ENCODE measurements at places on chromosomes 6 and 20.

- DNase-seq: no peak
Observed at GRCh38 chr20:10061641-10062040, 26.9 kb downstream of the ANKEF1 start.

GRCh38 chr6:135258970-135259369 is 77.9 kb downstream of the MYB start:
- DNase-seq: no peak

DNA sequence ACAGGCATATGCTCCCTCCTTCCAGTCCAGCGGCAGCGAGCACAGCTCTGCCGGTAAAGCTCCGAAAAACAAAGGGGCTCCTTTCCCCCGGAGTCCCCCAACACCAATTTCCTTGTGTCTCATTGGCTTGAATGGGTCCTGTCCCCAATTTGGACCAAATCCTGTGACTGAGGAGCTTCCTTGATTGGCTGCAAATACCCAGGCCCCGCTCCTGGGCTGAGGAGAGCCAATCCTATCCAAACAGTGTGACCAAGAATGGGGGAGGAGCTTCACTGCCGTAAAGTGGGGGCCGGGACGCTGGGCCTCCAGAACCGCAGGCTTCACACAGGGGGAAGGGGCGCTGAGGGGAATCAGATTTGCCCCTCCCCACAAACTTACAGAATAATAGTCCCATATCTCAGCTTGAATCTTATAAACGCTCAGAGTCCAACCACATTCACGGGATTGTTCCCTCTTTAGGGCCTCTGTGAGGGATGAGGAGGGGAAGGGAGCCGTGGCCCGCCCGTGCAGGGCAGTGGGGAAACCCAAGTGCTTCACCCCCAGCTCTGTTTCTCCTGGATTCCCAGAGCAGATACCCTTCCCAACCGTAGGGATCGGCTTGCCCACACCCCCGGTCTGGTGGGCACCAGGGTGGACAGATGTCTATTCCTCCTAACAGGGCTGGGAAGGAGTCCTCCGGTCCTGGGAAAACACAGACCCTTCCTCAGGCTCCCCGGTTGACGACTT is 141.0 kb upstream of the MLN start:
- DNase-seq: no peak

DNA sequence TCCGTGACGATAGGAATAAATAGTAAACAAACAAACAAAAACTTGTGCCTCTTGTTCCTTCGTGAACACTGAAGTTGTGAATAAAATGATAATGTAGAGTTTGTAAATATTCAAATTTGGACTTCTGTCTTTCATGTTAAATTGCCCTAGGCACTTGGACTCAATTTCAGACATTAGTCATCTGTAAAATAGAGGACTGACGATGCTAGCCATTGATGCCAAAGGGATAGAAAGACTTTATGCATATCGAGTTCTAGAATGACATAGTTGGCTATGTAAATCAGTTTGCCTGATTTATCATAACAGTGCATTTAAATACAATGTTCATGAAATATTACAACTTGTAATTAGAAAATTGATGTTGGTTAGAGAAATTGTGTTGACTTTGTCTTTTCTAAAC is 45.9 kb upstream of the FLRT3 start:
- no peak for DNase-seq

DNA sequence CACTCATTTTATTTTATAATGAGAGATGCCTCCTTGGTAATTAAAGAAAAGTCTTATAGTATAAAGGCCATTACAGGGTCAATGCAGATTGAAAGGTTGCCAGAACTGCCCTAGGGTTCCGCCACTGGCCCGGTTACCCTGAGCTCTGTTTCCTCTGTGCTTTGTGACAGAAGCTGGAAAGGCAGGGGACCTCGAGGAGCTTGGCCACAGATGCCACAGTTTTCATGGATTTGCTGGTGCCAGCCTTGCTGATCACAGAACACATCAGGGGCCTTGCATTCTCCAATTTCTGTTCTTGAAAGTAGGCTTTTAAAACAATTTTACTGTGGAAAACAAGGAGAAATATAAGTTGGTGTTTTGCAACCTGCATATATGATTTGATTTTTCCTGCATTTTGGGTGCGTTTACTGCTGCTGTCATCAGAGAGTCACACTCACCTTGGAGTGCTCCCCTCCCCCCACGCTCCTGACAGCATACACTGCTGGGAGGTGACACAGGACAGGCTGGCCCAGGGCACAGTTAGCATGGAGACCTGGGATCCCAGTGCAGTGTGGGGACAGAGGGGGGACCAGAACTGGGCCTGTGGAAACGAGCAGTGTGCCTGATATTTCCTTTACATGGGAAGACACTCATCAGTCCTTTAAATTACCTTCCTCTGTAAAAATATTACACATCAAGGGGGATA is 142.8 kb downstream of the CFAP61 start:
- DNase-seq: no peak

- no peak for DNase-seq
Observed at GRCh38 chr6:84551797-84552196, 212.6 kb downstream of the TBX18 start.

DNA sequence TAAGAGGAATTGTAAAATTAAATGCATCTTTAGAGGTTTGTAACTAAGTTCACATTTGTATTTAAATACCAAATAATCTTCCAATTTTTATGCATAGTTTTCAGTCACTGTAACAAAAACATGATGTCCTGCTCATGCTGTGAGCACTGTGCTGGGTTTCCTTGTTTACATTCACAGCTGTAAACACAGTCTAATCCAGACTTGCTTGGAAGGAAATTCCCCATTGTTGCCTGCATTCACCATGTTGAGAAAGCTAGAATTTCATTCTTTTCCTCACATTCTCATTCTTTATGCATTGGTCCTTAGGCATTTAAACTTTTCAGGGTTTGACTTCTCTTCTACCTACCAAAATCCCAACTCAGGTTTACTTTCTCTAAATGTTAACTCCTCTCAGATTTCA is 242.0 kb upstream of the TBX18 start:
- no peak for DNase-seq

DNA sequence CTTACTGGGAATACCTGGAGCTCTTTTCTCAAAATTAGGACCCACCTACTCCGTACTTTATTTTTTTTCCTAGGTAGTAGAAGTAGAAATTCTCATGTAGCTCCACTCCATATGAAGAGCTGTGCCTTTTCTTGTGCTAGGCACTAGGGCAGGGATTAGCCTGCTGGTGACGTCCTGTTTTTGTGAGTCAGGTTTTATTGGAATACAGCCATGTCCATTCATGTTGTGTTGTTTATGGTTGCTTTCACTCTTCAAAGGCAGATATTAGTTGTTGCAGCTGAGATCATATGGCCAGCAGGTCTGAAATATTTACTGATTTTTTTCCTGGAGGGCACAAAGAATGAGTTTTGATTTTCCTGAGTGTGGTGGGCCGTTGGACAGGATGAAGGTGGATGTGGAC is 20.5 kb downstream of the XRN2 start:
- peak; percentile 75 for DNase-seq

- peak; percentile 20 for DNase-seq
Observed at GRCh38 chr6:16228709-16229665, 9.4 kb upstream of the GMPR start.

GRCh38 chr20:18133962-18134361 is 3.7 kb upstream of the KAT14 start:
- peak; percentile 24 for DNase-seq

DNA sequence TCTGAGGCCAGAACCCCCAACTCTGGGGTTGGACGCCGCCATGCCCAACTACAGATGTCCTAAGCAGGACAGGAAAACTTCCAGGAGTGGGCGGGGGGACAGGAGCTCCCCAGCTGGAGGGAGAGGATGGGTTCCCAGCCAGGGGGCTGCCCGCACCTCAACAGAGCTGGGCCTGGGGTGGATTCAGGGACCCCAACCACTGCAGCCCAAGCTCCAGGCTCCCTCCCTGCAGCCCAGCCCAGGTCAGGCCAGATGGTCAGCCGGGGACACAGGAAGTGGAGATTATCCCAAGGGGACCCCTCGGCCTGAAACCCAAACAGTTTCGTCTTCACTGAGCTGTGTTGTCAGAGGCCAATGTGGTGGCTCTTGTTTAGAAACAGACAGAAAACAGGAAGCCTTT is 9.4 kb downstream of the LAMA5 start:
- no peak for DNase-seq

DNA sequence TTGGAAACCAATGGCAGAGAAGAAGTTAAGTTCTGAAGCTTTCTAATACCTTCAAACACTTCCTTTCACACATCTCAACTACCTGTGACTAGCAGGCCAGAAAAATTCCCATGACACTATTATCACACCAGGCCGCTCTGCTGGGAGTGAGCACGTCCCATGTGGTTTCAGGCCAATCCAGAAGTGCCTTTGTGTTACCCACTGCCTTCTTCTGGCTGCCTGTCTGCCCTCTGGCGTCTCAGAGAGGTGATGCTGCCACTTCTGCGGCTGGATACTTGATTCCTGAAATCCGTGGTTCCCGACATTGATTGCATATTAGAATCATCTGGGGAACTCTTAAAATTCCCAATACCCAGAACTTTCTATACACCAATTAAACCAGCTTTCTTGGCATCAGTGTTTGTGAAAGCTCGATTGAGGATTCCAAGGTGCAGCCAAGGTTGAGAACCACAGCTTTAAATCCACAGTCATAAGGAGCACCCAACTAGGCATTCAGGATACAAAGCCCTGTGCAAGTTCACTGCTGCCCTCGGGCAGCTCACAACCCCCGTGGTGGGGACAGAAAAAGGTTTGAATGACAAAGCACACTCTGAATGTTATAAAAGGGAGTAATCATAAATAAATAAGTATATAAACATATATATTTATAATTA is 65.6 kb downstream of the STMND1 start:
- DNase-seq: peak; percentile 3

- no peak for DNase-seq
Observed at GRCh38 chr6:161376367-161376766, 102.5 kb upstream of the AGPAT4 start.

DNA sequence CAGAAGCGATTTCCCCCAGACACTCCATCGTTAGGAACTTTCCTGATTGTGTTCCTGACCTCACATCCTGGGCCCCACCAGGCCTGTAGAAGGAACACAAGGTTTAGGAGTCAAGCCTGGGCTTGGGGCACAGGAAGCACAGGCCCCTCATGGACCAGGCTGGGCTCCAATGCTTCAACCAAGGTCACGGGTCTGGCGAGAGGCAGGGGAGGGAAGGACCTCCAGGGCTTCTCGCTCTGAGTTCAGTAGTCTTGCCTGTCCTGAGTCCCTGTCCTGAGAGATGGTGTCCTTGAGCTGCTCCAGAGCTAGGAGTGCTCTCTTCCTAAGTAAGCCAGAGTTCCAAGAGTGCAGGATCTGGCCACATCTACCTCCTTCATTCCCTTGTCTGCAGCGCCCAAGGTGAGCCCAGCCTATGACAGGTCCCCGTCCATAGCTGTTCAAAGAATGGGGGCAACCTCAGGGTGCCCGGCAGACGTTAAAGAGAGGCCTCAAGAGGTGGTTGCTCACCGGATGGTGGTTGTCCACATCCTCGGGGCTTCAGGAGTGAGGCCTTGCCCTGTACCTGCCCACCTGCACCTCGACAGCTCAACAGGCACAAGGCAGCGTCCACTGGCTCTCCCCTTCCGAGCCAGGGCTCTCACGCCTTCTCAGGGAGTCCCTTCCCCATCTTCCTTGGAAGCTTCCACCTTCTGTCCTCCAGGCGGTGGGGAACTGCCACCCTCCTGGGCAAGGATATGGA is 1.6 kb upstream of the TUBB1 start:
- no peak for DNase-seq

DNA sequence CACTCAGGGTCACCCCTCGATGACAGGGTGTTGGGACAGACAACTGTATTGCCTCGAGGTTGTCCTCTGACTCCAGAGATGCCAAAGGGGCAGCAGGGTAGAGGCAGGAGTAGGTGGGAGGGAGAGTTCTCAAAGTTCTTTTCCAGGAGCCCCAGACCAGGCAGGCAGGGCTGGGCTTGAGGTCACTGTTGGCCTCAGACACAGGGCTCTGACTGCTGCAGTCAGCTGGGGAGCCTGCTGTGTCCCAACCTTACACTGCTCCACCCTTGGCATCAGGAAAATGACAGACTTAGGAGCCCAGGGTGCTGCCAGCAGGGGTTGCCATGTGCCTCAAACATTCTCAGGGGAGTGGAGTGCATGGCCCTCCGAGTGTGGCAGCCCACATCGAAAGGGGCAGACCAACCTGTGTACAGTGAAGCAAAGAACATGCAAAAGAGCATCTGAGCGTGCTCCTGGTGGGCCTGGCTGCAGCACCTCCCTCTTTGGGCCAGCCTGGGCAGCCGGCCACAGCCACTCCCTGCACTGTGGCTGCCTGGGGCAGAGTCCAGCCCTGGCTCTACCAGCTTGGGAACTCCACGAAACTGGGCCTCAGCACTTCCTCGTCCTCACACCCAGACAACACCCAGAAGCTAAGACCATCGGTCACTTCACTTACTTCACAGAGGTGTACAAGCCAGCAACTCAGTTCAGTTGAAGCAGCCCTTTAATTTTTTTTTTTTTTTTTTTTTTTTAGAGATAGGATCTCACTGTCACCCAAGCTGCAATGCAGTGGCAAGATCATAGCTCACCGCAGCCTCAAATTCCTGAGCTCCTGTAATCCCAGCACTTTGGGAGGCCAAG is 24.0 kb downstream of the C6orf132 start:
- peak; percentile 51 for DNase-seq

- peak; percentile 71 for DNase-seq
Observed at GRCh38 chr6:71537717-71538116, 249.1 kb downstream of the OGFRL1 start.

- peak; percentile 98 for DNase-seq
Observed at GRCh38 chr6:112232845-112233256, 21.5 kb downstream of the LAMA4 start.

DNA sequence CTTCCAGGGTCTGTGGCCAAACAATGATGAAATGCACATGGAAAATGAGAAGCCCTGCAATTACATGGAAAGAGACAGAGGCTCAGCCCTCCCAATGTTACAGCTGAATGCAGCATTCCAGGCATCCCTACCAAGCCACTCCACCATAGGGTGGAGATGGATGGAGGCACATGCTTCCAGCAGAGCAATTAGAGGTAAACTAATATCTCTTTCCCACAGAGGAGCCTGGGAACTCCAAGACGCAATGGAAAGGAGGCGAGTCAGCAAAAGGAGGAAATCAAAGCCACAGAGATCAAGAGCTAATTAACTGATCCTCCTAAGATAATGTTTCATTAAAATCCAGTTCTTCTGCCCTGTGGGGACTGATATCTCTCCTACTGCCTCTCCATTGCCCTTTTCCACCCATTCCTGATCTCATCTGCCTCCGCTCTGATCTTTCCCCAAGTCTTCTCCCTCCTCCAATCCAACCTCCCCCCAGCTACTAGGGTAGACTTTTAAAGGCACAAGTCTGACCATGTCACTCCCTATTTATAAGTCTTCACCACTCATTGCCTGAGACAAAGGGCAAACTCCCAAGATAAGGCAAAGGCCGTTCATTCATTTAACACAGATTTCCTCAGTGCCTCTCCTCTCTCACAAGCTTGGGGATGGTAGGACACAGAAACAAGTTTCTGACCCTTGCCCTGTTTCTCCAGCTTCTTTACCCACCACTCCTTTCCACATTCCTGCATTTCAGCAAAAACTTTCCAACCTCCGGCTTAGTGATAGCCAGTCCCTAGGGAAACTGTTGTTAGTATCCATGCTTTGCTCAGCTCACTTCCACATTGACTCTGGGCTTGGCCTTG is 14.3 kb upstream of the KCNB1 start:
- no peak for DNase-seq

- no peak for DNase-seq
Observed at GRCh38 chr20:59730722-59731121, 126.4 kb downstream of the PHACTR3 start.

- no peak for DNase-seq
Observed at GRCh38 chr20:57678340-57678739, 31.5 kb downstream of the PMEPA1 start.

GRCh38 chr6:167663316-167663715 is 163.4 kb upstream of the AFDN start:
- no peak for DNase-seq

Data from fibroblast of the aortic adventitia (primary cell).